Fibroblast of upper back skin (primary cell): ENCODE measurements at places on chromosomes 1 and 21.
A peak's percentile ranks its signal among the peaks of the same experiment; 100 is the strongest.

GRCh38 chr1:36852586-36852985 lies 181.7 kb downstream of the GRIK3 start:
- DNase-seq = no peak

GRCh38 chr1:51063121-51063520 lies 38.9 kb upstream of the C1orf185 start:
- peak; percentile 89 for DNase-seq

DNA sequence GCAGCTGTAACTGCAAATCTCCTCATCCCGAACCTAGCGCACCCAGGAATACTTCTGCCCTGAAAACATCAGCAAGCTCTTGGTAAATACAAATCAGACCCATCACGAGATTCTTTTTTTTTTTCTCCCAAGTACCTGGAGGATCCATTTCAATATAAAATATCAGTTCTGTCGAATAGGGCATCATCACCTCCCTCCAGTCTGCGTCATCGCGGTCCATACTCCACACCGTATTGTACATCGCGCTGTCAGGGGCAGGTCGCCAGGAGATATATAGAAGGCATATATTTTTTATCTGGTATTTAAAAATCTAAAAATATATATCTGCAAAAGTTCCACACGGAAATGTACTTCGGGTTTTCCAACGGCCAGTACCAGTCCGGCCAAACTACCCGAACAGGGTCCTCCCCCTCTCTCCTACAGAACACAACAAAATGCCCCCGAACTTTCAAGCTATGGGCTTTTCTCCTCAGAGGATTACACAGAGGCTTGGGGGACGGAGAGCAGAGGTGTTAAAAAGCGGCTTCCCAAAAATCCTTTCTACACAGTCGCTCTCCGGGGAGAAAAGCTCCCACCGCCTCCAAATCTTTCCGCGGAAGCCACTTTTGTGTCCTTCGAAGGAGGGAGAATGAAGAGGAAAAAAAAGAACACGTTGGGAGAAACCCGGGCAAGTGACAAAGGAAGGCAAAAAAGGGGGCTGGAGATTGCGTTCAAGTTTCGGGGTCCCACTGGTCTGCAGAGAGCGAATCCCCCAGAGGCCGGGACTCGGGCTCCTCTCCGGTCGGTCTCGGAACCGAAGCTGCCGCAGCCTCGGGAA lies 509 bp downstream of the PIK3R3 start:
- DNase-seq = peak; percentile 21

DNA sequence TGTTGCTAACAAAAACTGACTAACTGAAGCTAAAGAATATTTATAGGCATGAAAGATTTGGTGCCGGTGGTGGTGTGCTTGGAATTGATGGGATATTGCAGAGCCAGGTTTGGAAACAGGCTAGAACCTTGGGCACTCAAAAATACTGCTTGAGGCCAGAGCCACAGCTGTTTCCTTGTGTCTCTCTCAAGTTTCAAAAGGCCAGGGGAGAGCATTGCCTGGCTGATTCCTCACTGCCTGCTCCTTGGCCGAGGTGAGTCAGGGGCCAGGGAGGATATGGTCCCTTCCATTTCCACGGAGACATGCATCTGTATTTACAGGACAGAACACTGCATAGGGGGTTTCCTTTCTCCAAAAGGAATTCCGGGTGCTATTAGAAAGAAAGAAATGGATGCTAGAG lies 36.1 kb upstream of the IVNS1ABP start:
- DNase-seq = no peak

GRCh38 chr1:17155257-17155920 lies 36.1 kb upstream of the PADI2 start:
- no peak for DNase-seq

GRCh38 chr1:30770150-30770549 lies 12.6 kb upstream of the LAPTM5 start:
- no peak for DNase-seq

GRCh38 chr1:179366093-179366800 lies 476 bp downstream of the AXDND1 start:
- no peak for DNase-seq

GRCh38 chr1:37137601-37138000 lies 103.3 kb upstream of the GRIK3 start:
- DNase-seq = no peak

DNA sequence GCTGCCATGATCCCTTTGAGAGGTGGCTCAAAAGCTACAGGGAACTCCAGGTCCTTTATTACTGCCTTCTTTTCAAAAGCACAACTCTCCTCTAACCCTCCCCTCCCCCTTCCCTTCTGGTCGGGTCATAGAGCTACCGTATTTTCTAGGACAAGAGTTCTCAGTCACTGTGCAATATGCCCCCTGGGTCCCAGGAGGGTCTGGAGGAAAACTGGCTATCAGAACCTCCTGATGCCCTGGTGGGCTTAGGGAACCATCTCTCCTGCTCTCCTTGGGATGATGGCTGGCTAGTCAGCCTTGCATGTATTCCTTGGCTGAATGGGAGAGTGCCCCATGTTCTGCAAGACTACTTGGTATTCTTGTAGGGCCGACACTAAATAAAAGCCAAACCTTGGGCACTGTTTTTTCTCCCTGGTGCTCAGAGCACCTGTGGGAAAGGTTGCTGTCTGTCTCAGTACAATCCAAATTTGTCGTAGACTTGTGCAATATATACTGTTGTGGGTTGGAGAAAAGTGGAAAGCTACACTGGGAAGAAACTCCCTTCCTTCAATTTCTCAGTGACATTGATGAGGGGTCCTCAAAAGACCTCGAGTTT lies 3.1 kb downstream of the BTG2 start:
- DNase-seq = no peak

GRCh38 chr1:205491794-205492193 lies 12.7 kb upstream of the CDK18 start:
- no peak for DNase-seq

DNA sequence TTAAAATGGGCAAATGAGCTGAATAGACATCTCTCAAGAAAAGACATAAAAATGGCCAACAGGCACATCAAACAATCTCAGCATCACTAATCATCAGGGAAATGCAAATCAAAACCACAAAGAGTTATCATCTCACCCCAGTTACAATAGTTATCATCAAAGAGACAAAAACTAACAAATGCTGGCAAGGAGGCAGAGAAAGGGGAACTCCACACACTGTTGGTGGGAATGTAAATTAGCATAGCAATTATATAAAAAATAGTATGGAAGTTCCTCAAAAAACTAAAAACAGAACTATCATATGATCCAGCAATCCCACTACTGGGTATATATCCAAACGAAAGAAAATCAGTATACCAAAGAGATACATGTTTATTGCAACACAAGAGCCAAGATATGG lies 68.7 kb downstream of the DENND1B start:
- DNase-seq = no peak
